ENCODE measurements at places on chromosomes 5 and 9.
A peak's percentile ranks its signal among the peaks of the same experiment; 100 is the strongest.

- DNase-seq, result no peak
These were observed at the start of gene MCIDAS for GRCh38 chr5:55226934-55227663. Gene MCIDAS (minus strand): TSS chr5:55227315. CDS start chr5:55227138, 177 bp downstream.

DNA sequence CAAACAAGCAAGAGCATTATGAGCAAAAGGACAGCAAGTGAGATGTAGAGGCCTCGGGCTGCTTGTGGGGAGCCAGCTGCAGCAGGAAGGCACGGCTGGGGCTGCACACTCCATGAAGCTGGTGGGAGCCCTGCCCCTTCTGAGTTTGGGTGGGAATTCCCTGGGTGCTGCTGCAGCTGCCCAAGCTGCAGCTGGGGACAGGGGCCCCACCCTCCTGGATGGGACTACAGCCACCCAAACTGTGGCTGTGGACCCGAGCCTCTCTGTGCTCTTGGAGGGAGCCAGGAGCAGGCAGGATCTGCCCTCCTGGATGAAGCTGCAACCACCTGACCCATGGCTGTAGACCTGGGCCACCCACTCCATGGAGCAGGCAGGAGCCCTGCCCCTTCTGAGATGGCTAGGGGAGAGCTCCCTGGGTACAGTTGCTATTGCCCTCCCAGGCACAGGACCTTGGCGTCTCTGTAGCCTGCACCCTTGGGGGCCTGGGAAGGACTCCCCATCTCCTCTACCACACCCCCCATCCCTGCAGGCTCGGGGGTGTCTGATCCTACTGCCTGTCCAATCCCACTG, 159.1 kb downstream of the ERCC6L2 start:
- no peak for DNase-seq

GRCh38 chr5:97063251-97063650, 79.2 kb downstream of the LIX1 start:
- no peak for DNase-seq

DNA sequence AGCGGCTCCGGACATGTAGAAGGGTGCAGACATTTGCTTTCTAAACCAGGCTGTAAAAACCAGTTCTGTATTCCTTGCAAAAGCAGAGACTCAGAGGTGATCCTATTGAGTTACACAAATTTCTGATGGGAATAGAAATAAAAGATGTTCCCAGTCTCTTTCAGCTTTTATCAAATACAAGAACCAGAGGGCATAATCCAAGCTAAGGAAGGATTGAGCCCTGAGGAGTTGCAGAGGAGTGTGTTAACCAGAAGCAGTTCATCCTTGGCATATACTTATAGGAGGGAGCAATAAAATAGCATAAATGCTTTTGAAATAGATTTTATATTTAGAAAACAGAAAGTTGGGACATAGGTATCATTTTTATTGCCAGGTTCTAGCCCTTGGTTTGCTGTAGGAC, 75.3 kb downstream of the KIF4B start:
- DNase-seq, result no peak

- DNase-seq, result no peak
These were observed 182.3 kb downstream of the C9orf152 start for GRCh38 chr9:110025551-110026170.

DNA sequence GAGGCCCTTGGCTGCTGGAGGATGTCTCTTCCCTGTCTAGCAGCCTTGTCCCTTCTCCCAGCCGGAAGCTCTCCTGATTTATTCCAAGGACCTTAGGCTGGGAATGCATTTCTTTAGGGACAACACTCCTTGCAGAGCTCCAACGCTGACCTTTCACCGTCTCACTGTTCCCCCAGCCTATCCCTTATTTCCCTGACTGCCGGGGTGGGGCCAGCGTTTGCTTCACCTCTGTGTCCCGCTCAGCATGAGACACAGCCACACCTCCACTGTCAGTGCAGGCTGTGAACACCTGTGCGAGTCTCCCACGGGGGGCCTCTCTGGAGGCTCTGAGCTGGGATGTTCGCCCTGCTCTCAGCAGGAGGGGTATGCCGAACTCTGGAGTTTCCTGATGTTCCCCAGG, 106.2 kb upstream of the FCN2 start:
- DNase-seq, result no peak

GRCh38 chr9:76873056-76873792, 32.7 kb downstream of the PRUNE2 start:
- no peak for DNase-seq

DNA sequence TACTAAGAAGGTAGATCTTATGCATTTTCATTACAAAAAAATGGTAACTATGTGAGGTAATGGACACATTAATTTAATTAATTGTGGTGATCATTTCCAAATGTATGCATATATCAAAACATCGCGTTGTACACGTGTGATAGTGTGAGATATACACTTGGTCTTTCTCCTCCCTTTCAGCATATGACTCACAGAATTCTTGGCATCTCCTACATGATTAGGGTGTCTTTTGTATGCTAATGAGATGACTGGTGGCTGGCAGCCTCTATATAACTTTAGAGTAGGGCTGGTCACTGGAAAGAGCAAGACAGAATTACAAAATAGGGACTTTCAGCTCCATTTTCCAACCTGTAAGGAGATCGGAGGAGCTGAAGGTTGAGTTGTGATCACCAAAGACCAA, 1167.6 kb downstream of the CDH12 start:
- no peak for DNase-seq

- DNase-seq, result peak; percentile 15
These were observed 3.2 kb downstream of the OTP start for GRCh38 chr5:77635067-77635916.

DNA sequence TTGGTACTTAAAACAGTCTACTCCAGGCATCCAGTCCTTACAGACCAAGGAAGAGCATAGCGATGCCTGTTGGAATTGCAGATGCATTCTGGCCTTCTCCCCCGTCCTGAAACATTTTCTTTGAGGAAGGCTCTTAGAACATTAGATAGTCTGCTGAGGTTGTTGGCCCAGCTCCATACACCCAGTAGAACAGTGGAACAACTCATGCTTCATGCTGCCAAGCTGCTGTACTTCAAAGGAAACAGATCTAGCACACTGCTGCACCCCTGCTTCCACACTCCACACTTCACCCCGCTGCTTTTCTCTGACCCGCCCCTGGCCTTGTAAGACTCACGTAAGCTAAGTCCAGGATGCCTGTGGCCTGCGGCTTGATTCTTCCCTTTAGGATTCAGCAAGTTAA, 33.4 kb upstream of the NCS1 start:
- no peak for DNase-seq

DNA sequence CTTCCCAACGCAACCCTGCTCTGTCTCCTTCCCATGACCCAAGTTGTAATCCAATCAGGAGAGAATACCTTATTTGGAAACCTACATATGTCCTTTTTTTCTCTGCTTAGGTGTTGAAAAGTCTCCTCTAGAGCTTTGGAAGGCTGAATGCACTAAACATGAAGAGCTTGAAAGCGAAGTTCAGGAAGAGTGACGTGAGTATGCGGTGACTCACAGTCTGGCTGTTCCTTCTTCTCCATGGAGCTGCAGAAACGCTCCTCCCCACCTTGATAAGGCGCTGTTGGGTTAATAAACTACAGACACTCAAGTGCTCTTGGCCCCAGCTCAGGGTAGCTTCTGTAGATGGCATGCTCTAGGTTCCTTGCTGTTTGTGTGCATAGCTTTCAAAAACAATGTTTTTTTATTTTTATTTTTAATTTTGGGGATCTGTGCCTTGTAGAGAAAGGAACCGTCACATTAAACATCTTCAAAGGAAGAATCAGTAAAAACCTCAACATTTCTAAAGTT, 30.7 kb downstream of the RAI14 start:
- no peak for DNase-seq

- DNase-seq, result no peak
These were observed 969.2 kb downstream of the CDH18 start for GRCh38 chr5:19018822-19019221.

GRCh38 chr5:141533897-141534296, 45.0 kb downstream of the PCDHGC5 start:
- DNase-seq, result no peak

GRCh38 chr5:157180374-157181264, at the start of gene ITK:
Gene ITK (plus strand): TSS chr5:157180840. CDS start chr5:157180978, 138 bp downstream.
- no peak for DNase-seq

DNA sequence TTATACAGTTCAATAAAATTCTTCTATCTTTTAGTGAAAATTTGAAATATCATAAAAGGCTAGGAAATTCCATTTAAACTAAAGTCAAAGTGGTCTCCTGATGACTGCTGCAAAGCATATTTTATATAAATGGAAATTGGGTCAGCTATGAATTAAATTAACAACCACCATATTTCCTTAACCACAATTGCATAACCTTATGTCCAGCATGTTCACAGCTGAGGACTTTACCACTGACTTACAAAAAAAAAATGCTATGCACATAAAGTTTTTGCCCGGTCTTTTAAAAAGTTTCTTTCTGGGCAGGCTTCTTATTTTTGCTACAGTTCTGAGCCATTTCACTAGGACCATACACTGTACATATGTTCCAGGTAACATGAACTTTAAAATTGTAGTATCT, 208.6 kb upstream of the RGMB start:
- DNase-seq, result no peak

DNA sequence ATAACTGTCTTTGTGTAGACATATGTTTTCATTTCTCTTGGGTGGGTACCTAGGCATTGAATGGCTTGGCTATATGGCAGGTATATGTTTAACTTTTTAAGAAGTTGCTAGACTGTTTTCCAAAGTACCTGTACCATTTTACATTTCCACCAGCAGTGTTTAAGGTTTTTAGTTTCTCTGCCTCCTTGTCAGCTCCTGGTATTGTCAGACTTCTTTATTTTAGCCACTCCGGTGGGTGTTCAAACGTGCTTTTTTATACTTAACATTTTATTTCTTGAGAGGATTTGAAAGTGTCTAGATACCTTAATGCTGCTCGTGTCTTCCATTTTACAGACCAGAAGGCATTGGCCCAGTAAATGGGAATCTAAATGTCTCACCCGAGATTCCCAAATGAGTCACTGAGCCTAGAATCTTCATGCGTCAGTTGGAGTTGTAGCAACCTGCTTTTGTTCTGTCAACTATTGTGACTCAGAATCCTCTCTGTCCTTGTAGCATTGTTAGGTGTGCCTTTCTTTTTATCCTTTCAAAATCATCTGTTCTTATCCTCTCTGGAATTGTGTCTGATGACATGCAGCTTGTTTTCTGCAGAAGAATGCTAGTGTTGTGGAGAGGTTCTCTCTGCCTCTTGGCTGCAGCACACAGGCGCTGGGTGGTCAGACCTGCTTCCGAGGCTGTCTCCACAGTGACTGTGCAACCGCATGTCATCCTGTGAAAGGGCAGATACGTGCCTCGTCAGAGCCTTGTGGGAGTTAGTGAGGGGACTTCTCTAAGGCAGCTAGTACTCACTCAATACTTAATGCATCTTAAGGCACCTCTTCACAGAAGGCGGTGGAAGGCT, 291.8 kb downstream of the AOPEP start:
- no peak for DNase-seq

- DNase-seq, result no peak
These were observed 18.8 kb downstream of the PTAR1 start for GRCh38 chr9:69740872-69741505.

GRCh38 chr9:136090768-136091581, 4.1 kb downstream of the NACC2 start:
- DNase-seq, result no peak

GRCh38 chr5:62457071-62457470, 44.5 kb downstream of the IPO11 start:
- DNase-seq, result no peak

DNA sequence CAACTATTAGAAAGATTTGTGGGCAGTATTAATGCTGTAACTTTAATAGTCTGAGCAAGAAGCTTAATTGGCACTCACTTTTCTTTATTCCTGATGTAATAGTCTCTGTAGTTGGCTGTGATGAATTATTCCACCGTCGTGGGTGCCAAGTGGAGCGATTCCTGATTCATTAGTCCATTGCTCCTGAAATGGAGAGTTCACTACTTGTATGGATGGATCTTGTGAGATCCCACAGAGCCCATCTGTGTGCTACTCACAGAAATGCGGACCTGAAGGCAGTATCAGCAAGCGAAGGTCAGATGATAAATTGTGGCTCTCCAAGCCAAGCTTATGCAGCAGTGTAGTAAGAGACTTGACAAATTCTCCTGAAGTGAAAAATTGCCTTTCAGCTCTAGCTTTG, 212.2 kb downstream of the CHSY3 start:
- DNase-seq, result no peak

DNA sequence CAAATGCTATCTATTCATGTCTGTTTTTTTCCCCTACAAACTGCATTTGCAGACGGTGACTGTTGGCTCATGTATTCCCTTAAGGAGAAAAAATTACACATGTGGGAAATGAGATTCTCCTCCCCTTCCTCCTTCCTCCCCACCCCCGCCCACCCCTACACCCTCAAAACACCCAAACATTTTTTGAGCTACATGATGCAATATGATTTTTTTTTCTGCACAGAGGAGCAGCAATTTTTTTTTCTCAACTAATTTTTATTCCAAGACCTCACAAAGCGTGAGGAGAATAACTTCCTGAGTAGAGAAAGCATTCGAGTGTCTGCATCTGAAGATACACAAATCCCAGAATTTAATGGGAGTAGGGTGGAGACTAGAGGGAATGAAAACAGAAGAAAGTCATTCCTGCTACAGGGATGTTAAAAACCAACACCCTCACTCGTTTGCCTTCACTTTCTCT, 118.1 kb downstream of the PRDM6 start:
- DNase-seq, result no peak

GRCh38 chr9:98678244-98678842, 30.4 kb downstream of the GABBR2 start:
- no peak for DNase-seq

DNA sequence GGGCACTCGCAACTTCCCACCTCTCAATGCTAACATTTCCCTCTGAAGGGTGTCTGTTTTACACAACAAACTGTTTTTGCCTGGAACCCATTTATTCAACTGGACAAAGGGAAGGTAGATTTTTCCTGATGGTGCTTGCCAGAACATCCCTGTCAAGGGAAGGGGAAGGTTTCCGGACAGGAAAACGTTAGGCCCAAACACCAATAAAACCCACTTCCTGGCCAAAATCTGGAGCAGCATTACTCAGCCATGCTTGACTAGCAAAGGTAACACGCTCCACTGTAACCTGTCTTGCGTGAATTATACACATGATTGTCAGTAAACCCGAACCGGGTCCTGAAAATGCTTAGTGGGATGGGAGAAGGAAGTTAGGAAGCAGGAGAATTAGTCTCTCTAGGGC, 90.2 kb downstream of the SAXO1 start:
- no peak for DNase-seq

- no peak for DNase-seq
These were observed 547.5 kb downstream of the ELAVL2 start for GRCh38 chr9:23278561-23278960.

GRCh38 chr5:94932259-94932658, 313.8 kb downstream of the SLF1 start:
- no peak for DNase-seq

- no peak for DNase-seq
These were observed 420.9 kb downstream of the SPOCK1 start for GRCh38 chr5:137078171-137078665.

GRCh38 chr5:167460449-167461020, 830.9 kb upstream of the WWC1 start:
- DNase-seq, result no peak

- DNase-seq, result no peak
These were observed 207.3 kb downstream of the ARHGAP26 start for GRCh38 chr5:142977363-142978051.

DNA sequence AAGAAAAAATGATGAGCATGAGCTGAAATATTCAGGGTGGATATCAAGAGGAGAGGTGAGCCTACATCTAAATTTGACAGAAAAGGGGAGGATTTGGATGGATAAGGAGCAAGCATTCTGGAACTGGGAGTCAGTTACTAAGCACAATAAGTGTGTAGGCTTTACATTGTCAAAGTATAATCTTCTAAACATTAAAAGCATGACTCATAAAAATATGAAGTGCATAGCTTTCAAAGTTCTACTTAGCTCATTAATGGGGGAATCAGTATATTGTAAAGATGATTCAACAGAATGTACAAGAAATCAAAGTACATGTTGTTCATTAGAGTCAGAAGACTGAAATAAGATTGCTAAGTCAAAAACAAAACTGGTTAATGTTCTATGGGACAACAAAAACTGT, 248.0 kb upstream of the GAS1 start:
- DNase-seq, result no peak
